A549 treated with DMSO at 1 μM for 4 hours (cell line): ENCODE measurements at places on chromosomes 1 and 21. TPM values are rescaled to one million over a fixed set of nuclear protein-coding genes. Genes with fewer than 3 reads are reported as not detected.

OR10J1 gene
- not detected in 5 replicates for total RNA-seq

OR2G6 gene
- total RNA-seq: not detected in 5 replicates

GRIK3 gene
- not detected in 5 replicates for total RNA-seq

TRIM33 gene
- 10.7 to 16.9 TPM (median 15.2 TPM) in 5 replicates for total RNA-seq

CLCNKB gene
- 0.05 to 0.08 TPM (median 0.06 TPM) in 3 of 5 replicates, not detected in the others for total RNA-seq

EEIG2 gene
- total RNA-seq: 5.4 to 9.5 TPM (median 7.7 TPM) in 5 replicates

PTPN7 gene
- total RNA-seq: 0.05 to 0.11 TPM in 2 of 5 replicates, not detected in the others

ATP6V1G3 gene
- not detected in 5 replicates for total RNA-seq

FLG2 gene
- total RNA-seq: not detected in 5 replicates

MIA3 gene
- total RNA-seq: 17.2 to 27.2 TPM (median 25.3 TPM) in 5 replicates

EDARADD gene
- total RNA-seq: 2.7 to 3.2 TPM (median 3.1 TPM) in 5 replicates

VASH2 gene
- 3.6 to 4.8 TPM (median 4.5 TPM) in 5 replicates for total RNA-seq
